ENCODE measurements at places on chromosomes 16 and 17.
A peak's percentile ranks its signal among the peaks of the same experiment; 100 is the strongest.

DNA sequence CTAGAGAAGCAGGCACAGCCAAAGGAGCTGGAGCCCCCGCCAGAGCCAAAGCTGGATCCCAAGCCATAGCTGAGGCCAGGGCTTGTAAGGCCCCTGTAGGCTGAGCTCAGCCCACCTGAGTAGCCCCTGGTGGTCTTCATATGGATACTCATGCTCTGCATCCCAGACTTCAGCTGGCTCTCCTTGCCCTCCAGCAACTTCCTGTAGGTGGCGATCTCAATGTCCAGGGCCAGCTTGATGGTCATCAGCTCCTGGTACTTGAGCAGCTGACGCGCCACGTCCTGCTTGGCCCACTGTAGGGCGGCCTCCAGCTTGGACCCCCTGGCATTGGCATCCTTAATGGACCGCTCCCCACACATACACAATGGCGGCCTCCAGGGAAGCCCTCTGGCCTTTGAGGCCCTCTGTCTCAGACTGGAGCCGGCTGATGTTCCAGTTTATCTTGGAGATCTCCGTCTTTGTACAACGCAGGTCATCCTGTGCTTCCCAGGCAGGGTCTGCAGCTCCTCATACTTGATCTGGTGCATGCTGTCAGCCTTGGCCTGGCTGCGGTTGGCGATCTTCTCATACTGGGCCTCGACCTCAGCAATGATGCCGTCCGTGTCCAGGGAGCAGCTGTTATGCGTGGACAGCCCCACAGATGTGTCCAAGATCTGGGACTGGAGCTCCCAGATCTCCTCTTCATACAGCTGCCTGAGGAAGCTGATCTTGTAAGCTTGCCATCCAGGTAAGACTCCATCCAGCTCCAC, 28.9 kb downstream of the IKZF3 start:
- H3K36me3 ChIP-seq, result no peaks in the 10 kb centered on the region
- DNase-seq, result no peak

GRCh38 chr16:56847173-56847910, 17.7 kb upstream of the SLC12A3 start:
- H3K27ac ChIP-seq, result peak overlapping the region; percentile 100
- peaks cover 30% of the 10 kb centered on the region for H3K4me1 ChIP-seq
- H3K36me3 ChIP-seq, result peaks cover 32% of the 10 kb centered on the region
- no peaks in the 10 kb centered on the region for H3K27me3 ChIP-seq

- DNase-seq, result peak; percentile 22
- no peak overlapping the region for H3K4me3 ChIP-seq
- no peaks in the 10 kb centered on the region for H3K4me1 ChIP-seq
These were observed 11.8 kb upstream of the GAS7 start for GRCh38 chr17:10210151-10210574.

GRCh38 chr17:18960241-18960665, 8.3 kb downstream of the SLC5A10 start:
- H3K36me3 ChIP-seq, result no peaks in the 10 kb centered on the region
- peaks cover 5% of the 10 kb centered on the region for H3K27me3 ChIP-seq
- DNase-seq, result no peak
- peaks cover 31% of the 10 kb centered on the region for H3K4me1 ChIP-seq

GRCh38 chr17:77801545-77802332, 156.8 kb upstream of the TNRC6C start:
- H3K4me1 ChIP-seq, result peaks cover 3% of the 10 kb centered on the region
- H3K36me3 ChIP-seq, result no peaks in the 10 kb centered on the region
- H3K27me3 ChIP-seq, result peaks cover 57% of the 10 kb centered on the region
- DNase-seq, result no peak

- H3K36me3 ChIP-seq, result no peaks in the 10 kb centered on the region
- H3K4me3 ChIP-seq, result no peak overlapping the region
- no peak for DNase-seq
- H3K27me3 ChIP-seq, result no peaks in the 10 kb centered on the region
- no peaks in the 10 kb centered on the region for H3K4me1 ChIP-seq
- no peak overlapping the region for H3K27ac ChIP-seq
These were observed 46.9 kb upstream of the CBFA2T3 start for GRCh38 chr16:89023621-89024511.

DNA sequence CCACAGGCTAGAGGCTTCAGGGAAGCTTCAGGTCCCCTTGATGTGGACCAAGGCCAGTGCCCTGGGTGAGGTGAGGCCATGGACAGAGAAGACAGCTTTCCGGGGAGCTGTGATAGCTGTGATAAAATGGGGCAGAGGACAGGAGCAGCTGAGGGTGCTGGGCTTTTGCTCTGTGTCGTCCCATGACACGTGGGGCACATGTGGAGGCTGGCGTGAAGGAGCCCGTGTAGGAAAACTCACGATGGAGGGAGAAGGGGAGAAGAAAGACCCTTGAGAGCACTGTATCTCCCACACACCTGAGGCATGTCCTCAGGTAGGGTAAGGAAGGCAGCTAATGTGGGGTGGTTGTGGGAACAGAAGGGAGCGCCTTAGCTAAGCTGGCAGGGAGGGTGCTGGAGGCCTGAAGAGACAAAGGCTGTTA, 21.3 kb downstream of the B9D1 start:
- no peaks in the 10 kb centered on the region for H3K27me3 ChIP-seq
- DNase-seq, result no peak
- H3K4me1 ChIP-seq, result peaks cover 32% of the 10 kb centered on the region
- H3K36me3 ChIP-seq, result peaks cover 8% of the 10 kb centered on the region
- H3K27ac ChIP-seq, result no peak overlapping the region

- H3K36me3 ChIP-seq, result peaks cover 29% of the 10 kb centered on the region
- peak overlapping the region; percentile 79 for H3K27ac ChIP-seq
- no peaks in the 10 kb centered on the region for H3K27me3 ChIP-seq
- DNase-seq, result no peak
- H3K4me1 ChIP-seq, result peaks cover 32% of the 10 kb centered on the region
- H3K4me3 ChIP-seq, result peak overlapping the region; percentile 42
These were observed 3.2 kb downstream of the FOXC2 start for GRCh38 chr16:86569701-86570447.

DNA sequence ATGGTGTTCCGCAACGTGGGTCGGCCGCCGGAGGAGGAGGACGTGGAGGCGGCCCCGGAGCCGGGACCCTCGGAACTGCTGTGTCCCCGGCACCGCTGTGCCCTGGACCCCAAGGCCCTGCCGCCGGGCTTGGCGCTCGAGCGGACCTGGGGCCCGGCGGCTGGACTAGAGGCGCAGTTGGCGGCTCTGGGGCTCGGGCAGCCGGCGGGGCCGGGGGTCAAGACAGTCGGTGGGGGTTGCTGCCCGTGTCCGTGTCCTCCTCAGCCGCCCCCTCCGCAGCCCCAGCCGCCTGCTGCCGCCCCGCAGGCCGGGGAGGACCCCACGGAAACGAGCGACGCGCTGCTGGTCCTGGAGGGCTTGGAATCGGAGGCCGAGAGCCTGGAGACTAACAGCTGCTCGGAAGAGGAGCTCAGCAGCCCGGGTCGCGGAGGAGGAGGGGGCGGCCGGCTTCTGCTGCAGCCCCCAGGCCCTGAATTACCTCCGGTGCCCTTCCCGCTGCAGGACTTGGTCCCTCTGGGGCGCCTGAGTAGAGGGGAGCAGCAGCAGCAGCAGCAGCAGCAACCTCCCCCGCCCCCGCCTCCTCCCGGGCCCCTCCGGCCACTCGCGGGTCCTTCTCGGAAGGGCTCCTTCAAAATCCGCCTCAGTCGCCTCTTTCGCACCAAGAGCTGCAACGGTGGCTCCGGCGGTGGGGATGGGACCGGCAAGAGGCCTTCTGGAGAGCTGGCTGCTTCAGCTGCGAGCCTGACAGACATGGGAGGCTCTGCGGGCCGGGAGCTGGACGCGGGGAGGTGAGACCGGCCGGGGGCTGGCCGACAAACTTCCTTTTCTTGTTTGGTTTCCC, 821 bp downstream of the SOCS7 start:
- peak; percentile 52 for DNase-seq
- no peaks in the 10 kb centered on the region for H3K27me3 ChIP-seq
- H3K27ac ChIP-seq, result no peak overlapping the region
- peak overlapping the region; percentile 80 for H3K4me3 ChIP-seq
- H3K4me1 ChIP-seq, result peaks cover 8% of the 10 kb centered on the region
- H3K36me3 ChIP-seq, result no peaks in the 10 kb centered on the region

DNA sequence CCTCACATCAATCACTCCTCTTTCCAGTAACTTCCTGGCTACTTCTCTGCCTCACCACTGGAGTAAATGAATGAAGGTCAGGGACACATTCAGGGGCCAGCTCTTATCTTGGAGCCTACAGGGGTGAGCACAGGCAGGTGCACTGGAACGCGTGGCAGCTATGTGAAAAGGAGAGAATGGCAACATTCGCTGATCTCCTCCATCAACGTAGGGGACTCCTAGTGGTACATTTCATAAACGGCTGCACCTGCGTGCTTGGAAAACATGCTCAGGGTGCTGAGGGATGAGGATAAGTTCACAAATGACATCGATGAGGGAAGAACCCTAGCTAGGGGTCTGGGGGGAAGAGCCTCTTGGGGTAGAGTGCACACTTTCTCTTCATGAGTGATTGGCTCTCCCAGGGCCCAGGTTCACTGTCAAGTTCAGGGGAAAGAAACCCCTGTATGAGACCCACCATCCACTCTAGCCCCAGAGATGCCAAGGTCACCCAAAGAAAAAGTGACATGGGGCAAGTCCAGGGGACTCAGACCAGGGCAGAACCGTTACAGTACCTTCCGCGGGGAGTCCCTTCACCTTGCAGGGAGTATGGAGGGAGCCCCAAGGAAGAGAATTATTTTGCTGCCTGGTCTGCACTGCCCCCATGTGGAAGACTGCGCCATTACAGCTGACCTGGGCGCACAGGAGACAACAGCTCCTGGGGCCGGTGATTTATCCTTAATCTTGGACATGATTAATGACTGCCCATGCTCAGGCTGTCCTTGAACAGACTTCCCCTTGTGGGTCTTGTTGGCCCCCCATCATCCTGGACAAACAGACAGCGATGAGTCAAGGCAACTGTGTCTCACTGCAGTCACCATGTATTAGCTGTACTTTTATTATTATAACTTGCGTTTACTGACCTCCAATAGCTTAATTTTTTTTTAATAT, 30.1 kb downstream of the VAC14 start:
- H3K4me1 ChIP-seq, result peaks cover 21% of the 10 kb centered on the region
- no peak overlapping the region for H3K4me3 ChIP-seq
- no peaks in the 10 kb centered on the region for H3K27me3 ChIP-seq
- H3K36me3 ChIP-seq, result peaks cover 74% of the 10 kb centered on the region
- peak; percentile 63 for DNase-seq
- no peak overlapping the region for H3K27ac ChIP-seq
